ENCODE measurements at places on chromosomes 11 and 22. TPM values are rescaled to one million over a fixed set of nuclear protein-coding genes. Genes with fewer than 3 reads are reported as not detected.

Gene GLYATL1
- total RNA-seq, result not detected

Gene OR5A1
- not detected for total RNA-seq

Gene ASRGL1
- total RNA-seq, result 60.6 TPM

Gene CCDC89
- 0.13 TPM for total RNA-seq

Gene UCP3
- 0.76 TPM for total RNA-seq

Gene OR8D4
- total RNA-seq, result not detected

Gene MYO7A
- 2.3 TPM for total RNA-seq

Gene THRSP
- not detected for total RNA-seq
